ENCODE measurements at places on chromosomes 11 and 22.

- DNase-seq, result no peak
These were observed 1.6 kb downstream of the TCP11L1 start for GRCh38 chr11:33040862-33041453.

GRCh38 chr11:1650034-1650917 lies 20.7 kb downstream of the KRTAP5-5 start:
- DNase-seq, result no peak

GRCh38 chr11:795634-796564 lies 2.2 kb downstream of the SLC25A22 start:
- DNase-seq, result no peak

DNA sequence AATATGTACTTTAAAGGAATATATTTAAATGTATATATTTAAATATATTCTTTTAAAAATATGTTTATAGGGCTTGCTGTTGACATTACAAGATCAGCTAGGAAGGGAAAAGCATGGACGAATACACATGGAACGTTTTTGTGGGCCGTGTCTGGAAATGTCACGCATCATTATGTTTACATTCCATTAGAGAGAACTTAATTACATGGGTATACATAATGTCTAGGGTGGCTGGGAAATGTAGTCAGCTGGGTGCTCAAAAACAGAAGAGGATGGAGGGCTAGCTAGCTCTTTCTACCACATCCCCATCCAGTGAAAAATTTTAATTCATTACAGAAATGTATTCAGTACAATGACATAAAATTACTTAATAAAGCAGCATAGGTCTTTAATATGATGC lies 371.2 kb downstream of the DYNC2H1 start:
- no peak for DNase-seq

DNA sequence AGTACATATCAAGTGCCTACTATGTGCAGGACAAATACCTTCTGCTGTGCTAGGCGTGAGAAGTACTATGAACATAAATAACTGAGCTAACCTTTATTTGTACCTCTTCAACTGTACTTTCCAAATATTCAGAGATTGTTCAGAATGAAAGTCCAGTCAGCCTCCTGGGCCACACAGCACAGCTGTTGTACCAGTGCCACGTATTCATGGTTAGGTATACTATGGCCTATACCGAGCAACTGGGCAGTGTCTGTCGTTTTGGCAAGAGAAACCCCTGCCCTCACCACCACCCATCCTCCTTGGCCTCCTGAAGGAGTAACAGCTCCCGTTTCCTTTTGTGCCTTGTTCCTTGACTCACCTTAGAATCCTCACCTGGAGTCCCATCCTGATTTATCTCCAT lies 53.0 kb downstream of the RASSF10 start:
- no peak for DNase-seq

DNA sequence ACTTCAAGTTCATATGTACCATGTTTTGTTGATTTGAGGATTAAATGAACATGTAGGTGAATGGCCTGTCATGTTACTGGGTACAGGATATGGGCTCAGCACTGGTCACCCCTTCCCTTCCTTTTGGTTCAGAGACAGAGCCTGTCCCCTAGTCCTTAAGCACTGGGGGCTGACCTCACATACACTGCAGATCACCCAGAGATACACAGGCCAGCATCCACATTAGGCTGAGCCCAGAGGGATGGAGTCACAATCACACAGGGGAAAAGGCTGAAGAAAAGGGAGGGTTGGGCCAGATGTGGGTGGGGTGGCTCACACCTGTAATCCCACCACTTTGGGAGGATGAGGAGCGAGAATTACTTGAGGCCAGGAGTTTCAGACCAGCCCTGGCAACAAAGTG lies 62.3 kb downstream of the IGLL5 start:
- DNase-seq, result no peak

DNA sequence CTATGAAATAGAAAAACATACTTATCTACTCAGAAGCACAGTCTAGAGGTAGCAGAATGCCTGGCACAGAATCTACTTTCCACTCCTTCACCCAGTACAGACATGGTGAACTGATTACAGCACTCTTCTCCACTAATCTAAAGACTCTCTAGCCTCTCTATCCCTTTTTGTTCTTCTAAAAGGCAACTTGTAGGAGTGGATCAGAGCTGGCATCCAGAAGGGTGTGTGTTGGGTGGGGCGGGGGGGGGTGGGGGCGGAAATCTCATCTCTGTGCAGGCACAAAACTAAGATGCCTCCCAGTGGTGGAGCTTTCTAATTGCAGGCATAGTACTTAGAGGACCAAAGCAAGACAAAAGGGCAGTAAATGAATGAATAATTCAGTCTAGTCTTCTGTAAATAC lies 11.5 kb upstream of the EMID1 start:
- DNase-seq, result no peak

DNA sequence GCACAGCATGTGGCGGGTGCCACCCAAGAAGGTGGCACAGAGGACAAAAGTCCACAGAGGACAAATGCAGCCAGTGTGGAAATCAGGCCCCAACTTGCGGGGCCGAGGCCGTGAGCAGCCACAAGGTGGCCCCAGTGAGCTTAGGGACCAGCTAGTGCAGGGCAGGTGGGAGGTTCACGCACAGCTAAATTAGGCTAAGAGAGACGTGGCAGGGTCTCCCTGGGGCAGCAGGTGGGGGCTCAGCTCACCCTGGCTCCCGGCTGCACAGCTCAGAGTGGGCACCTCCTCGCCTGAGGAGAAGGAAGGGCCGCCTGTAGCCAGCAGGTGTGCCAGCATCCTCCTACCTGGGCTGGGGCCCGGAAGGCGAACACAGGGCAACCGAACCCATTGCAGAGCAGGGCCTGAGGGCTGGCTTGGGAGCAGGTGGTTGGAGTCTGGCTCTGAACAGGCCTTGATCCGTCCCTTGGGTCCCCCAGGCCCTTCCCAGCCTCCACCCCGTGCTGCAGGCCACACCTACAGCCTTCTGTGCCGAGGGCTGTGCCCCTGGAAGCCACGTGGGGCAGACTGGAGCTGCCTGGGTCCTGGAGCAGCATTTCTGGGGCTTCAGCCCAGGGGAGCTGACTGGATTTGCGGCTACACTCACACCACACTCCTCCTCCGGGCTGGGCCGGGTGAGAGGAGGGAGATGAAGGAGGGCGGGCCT lies 26.1 kb upstream of the CELSR1 start:
- DNase-seq, result no peak

DNA sequence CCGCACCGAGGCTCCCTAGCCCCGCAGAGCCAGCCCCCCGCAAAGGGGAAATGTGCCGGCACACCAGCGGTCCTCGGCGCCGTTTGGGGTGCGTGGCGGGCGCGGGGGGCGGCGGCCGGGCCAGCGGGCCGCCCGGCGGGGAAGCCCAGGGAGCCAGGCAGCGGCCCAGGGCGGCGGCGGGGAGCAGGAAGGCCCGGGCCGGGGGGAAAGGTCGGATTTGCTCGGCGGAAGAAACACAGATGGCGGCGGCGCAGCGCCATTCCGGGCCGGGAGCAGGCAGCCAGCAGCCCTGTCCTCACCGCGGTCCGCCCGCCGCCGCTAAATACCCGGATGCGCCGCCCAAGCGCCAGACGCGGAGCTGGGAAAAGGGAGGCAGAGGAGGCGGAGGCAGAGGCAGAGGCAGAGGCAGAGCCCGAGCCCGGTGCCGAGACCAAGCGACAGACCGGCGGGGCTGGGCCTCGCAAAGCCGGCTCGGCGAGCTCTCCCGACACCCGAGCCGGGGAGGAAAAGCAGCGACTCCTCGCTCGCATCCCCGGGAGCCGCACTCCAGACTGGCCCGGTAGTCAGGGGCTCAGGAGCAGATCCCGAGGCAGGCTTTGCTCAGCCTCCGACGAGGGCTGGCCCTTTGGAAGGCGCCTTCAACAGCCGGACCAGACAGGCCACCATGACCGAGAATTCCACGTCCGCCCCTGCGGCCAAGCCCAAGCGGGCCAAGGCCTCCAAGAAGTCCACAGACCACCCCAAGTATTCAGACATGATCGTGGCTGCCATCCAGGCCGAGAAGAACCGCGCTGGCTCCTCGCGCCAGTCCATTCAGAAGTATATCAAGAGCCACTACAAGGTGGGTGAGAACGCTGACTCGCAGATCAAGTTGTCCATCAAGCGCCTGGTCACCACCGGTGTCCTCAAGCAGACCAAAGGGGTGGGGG lies 2.6 kb upstream of the GCAT start:
- no peak for DNase-seq

DNA sequence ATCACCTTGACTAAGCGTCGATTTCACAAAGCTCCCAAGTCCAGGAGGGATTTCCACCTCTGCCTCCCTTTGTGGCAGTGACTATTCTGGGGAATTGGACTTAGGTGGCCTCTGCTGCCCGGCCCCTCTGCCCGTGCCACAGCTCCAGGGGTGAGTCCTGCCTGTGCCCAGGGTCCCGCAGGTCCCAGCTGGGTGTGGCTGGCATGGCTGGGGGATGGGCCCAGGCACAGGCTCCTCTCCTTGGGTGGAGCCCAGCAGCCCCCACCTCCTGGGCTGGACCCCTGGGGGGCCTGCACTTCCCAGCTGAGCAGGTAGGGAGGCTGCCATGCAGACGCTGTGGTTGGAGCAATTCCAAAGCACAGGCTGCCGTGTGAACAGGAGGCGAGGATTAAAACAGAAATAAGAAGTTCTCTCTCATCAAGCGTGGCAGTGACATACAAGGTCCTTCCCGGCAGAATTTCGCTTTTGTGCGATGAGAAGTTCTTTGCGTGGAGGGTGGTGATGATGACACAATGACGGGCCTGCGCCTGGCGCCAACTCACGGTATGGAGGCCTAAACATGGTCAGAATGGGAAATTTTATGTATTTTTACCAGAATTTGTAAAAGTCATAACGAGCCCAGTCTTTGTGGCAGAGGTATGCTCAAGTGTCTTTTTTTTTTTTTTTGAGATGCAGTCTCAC lies 107.3 kb downstream of the BRD1 start:
- no peak for DNase-seq

DNA sequence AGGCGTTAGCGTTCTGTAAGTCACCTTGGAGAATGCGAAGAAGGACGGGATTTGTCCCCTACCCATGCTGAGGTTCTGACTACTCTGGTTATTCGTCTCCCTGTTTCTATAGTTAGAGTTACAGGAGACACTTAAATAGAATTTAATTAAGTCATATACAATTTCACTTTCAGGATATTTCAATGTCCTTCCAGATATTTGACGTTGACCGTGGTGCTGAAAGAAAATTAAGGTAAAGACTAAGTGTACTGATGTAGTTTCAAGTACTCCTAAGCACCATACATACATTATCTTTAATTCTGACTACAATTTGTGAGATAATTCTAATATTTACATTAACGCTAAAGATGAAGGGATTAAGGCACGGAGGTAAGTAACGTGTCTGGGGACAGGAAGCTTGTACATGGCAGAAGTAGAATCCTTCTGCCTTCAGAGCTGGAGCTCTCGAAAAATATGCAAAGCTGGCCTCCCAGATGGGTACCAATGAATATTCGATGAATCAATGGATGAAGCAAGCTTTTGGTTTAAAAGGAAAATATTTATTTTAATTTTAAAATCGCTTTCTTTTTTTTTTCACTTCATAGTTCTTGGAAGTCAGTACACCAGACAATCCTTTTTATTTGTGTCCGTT lies 539 bp upstream of the SLC36A4 start:
- DNase-seq, result peak; percentile 4

GRCh38 chr11:93741094-93741881 lies at the start of the genes C11orf54 and TAF1D:
Gene C11orf54, plus strand, starts transcription at chr11:93741672. Its CDS starts 5,722 bp downstream, at chr11:93747394.
Gene TAF1D, minus strand, starts transcription at chr11:93741495. Its CDS starts 2,191 bp downstream, at chr11:93739304.
- peak; percentile 93 for DNase-seq

GRCh38 chr22:37211866-37212173 lies 457 bp downstream of the SSTR3 start:
- no peak for DNase-seq

DNA sequence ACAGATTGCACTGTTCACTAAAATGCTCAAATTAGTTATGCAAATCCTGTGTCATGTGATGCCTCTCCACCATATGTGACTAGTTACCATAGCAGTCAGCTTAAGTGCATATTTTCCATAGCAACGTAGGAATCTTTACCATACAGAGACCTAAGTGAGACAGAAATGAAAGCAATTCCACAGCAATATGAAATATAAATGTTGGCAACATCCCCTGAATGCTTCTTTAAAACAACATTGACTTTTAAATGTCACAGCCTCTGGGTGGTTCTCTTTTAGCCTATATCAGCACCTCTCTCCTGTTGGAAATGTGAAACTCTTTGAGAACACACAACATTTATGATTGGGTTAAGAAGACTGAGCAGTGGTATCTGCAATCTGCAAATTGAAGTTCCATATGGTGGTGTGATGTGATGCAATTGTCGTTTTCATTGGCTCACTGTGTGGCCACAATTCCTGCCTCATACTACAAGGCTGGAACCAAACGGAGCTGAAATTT lies 814.6 kb downstream of the DLG2 start:
- no peak for DNase-seq

GRCh38 chr11:126701520-126701897 lies 299.1 kb downstream of the KIRREL3 start:
- no peak for DNase-seq

GRCh38 chr11:97738751-97739150 lies 1282.0 kb upstream of the CNTN5 start:
- DNase-seq, result no peak

DNA sequence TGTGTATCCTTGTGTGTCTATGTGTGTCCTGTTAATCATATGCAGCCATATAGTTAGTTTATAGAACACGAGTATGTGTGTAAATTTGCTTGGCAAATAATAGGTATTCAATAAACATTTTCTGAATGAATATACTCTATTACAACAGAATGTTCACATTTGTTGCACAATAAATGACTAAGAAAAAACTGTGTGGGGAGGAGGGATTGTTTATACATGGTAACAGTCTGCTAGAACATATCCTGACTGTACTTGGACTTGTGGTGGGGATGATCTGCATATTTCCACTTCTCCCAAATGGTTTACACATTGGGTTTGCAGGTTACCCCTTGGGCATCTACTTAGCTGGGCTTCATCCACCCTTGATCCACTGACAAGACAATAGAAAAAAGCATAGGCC lies 194.6 kb downstream of the INSC start:
- DNase-seq, result no peak

DNA sequence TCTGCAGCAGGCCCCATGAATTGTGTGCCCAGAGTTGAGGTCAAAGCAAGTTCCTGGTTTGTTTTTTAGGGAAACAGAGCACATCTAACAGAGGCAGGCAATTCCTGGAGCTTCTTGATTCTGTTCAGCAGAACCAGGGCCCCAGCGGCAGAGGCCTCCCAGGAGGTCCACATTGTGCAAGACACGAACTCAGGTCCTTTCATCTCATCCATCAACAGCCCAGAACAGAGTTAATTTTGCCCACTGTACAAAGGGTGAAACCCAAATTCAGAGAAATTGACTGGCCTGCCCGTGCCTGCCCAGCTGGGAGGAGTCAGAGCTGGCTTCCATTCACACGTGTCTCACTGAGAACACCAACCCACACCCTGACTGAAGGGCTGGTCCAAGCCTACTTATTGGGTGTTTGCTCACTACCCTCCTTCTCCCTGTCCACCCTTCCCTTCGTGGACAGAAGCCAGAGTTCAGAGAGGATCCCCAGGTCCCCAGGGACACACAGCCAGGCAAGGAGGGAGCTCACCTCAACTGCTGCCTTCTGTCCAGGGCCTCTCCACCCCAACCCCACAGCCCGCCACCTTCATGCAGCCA lies 607.1 kb downstream of the TBC1D22A start:
- DNase-seq, result no peak

DNA sequence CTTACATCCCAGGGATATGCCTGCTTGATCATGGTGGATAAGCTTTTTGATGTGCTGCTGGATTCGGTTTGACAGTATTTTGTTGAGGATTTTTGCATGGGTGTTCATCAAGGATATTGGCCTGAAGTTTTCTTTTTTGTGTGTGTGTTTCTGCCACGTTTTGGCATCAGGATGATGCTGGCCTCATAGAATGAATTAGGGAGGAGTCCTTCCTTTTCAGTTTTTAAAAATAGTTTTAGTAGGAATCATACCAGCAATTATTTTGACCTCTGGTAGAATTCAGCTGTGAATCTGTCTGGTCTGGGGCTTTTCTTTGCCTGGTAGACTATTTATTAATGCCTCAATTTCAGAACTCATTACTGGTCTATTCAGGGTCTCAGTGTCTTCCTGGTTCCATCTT lies 362.4 kb downstream of the JRKL start:
- DNase-seq, result no peak

All from GM12878 (cell line).